ENCODE measurements at places on chromosomes 16 and 17.

- no peak for DNase-seq
Observed at GRCh38 chr17:10756185-10756584, 26.4 kb upstream of the TMEM220 start.

- no peak for DNase-seq
Observed at GRCh38 chr16:86651823-86652222, 73.5 kb downstream of the FOXL1 start.

- DNase-seq: no peak
Observed at GRCh38 chr16:89115216-89115861, 21.7 kb downstream of the ACSF3 start.

DNA sequence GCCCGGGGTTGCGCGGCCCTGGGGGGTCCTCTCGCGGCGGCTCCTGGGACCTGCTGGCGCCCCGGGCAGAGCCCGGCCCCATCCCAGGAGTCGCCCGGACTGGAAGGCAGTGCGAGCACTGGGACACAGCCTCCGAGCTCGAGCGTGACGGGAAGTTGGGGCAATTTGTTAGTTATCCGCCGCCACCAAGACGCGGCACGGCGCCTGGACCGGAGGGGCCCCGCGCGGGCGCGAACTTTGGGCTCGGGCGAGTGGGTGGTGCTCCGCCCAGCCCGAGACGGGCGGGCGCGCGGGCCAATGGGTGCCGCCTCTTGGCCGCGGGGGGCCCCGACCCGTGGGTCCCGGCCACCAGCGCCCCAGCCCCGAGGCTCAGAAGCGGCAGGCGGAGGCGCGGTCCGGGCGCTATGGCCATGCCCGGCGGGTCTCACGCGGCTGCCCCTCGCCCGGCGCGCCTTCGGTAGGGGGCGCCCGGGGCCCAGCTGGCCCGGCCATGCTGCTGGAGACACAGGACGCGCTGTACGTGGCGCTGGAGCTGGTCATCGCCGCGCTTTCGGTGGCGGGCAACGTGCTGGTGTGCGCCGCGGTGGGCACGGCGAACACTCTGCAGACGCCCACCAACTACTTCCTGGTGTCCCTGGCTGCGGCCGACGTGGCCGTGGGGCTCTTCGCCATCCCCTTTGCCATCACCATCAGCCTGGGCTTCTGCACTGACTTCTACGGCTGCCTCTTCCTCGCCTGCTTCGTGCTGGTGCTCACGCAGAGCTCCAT is at the start of gene ADORA2B:
TSS of gene ADORA2B (plus strand) at position 372 of the 768 bp plus-strand sequence. CDS start at position 491, 119 bp downstream.
- DNase-seq: peak; percentile 77

GRCh38 chr16:35431829-35432663 is 1972.6 kb downstream of the TP53TG3F start:
- no peak for DNase-seq

GRCh38 chr16:54645345-54645744 is 285.3 kb upstream of the IRX5 start:
- DNase-seq: no peak

GRCh38 chr17:41298458-41299135 is 4.1 kb downstream of the KRTAP29-1 start:
- no peak for DNase-seq

DNA sequence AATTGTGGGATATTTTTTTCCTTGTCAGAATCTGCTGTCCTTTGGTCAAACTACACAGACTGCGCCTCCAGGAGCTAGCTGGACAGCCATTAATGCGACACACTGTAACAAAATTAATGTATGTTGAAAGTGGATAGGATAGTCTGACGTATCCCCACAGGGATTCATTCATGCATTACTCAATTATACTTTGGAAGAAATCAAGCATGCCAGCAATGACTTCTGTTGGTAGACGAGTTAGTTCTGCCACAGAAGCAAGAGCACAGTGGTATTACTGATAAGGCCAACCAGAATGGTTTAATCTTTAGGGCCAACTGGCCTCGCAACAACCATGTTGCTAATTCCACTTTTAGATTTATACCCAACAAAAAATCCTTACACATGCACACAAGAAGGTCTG is 106.4 kb upstream of the TOB1 start:
- no peak for DNase-seq

GRCh38 chr16:85673529-85674417 is 15.0 kb downstream of the GINS2 start:
- DNase-seq: peak; percentile 67

DNA sequence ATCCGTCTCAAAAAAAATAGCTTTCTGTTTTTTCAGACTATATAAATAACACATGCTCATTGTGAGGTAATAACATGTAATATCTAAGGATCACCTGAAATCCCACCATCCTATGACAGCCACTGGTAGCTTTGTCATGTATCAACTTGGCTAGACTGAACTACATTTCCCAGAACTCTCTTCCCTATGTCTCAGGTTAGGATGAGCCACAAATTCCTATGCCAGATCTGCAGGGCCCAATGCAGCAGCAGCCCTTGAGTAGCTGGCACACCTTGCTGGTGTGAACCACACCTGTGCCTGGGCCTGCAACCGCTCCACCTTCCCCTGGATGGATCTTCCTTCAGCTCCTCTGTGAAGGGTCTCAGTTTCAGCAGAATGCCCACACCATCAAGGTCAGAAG is 28.1 kb downstream of the OGFOD1 start:
- no peak for DNase-seq

- peak; percentile 44 for DNase-seq
Observed at GRCh38 chr17:62916684-62917571, 49.1 kb upstream of the TANC2 start.

GRCh38 chr17:14135906-14136590 is 66.7 kb downstream of the COX10 start:
- DNase-seq: no peak

DNA sequence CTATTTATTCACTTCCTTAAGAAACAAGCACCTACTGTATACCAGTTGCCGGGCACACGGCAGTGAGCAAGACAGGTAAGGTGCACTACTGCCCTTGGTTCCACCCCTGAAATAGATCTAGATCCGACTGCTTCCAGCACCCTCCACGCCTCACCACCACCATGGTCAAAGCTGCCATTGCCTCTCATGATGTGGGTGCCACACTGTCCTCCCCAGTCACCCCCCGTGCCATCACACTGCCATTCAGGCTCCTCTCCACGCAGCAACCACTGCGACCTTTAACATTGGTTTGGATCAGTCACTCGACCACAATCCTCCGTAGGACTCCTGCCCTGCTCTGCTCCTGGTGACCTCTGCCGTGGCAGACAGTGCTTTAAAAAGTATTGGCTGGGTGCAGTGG is 226.8 kb downstream of the CPPED1 start:
- DNase-seq: no peak

DNA sequence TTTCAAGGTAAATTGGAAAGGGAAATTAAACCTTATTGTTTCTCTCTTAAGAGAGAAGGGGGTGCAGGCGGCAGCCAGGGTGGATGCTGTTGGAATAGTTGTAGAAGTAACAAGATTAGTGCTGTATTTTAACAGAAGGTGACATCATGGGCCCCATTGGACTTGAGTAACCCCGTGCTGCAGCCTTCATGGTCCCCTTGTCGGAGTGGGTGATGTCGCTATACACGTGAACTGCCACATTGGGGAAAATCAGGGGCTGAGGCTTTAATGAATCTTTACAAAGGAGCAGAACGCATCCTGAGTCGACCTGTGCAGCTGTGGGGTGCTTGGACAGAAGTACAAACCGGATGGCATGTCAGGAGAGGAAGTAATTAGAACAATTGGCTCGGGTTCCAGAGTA is 3.2 kb downstream of the SNX11 start:
- DNase-seq: no peak

DNA sequence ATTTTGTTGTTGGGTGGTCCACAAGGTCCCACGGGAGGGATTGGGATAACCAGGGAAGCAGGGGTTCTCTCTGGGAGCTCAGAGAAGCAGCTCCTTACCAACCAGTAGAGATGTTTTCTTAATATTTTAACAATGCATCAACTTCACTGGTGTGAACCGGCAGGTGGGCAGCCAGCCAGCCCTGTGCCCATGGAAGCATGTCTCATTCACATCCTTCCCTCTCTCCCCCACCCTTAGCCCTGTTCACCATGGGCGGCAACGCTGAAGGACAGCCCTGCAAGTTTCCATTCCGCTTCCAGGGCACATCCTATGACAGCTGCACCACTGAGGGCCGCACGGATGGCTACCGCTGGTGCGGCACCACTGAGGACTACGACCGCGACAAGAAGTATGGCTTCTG is 9.3 kb downstream of the MMP2 start:
- DNase-seq: no peak
